ENCODE measurements at places on chromosomes 13 and 19.

- DNase-seq: no peak
- no peaks in the 10 kb centered on the region for H3K4me1 ChIP-seq
- no peak overlapping the region for H3K27ac ChIP-seq
- no peaks in the 10 kb centered on the region for H3K27me3 ChIP-seq
- peaks cover 4% of the 10 kb centered on the region for H3K36me3 ChIP-seq
- H3K4me3 ChIP-seq: no peak overlapping the region
Observed at GRCh38 chr19:8261347-8261746, 46.8 kb downstream of the CD320 start.

DNA sequence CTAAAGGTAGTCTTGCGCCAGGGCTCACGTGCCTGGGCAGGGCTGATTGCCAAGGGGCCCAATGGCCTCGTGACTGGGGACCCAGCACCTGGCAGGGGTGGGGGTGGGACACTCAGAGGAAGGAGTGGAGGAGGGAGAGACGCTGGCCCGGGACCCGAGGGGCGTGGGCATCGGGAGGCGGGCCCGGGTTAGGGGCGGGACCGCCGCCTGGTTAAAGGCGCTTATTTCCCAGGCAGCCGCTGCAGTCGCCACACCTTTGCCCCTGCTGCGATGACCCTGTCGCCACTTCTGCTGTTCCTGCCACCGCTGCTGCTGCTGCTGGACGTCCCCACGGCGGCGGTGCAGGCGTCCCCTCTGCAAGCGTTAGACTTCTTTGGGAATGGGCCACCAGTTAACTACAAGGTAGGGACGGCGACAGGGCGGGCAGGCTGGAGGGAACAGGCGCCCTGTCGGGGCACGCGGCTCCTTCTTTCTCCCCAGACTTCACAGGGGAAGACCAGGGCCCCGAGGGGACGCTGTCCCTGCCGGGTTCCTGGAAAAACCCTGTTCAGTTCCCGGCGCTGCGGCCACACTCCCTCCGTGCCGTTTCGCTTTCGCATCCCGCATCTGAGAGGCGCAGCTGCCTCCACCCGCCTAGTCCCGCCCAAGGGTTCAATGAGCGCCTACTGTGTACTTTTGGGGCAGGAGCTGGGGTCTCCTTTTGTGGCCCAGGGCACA lies at the start of gene IFI30:
IFI30 (plus strand) TSS at position 242 of the 717 bp plus-strand sequence; CDS start at position 271, 29 bp downstream.
- no peaks in the 10 kb centered on the region for H3K27me3 ChIP-seq
- DNase-seq: peak; percentile 79
- peak within 1 kb of the TSS; percentile 77 for H3K27ac ChIP-seq
- H3K4me1 ChIP-seq: no peaks in the 10 kb centered on the region
- H3K4me3 ChIP-seq: peak within 1 kb of the TSS; percentile 64

DNA sequence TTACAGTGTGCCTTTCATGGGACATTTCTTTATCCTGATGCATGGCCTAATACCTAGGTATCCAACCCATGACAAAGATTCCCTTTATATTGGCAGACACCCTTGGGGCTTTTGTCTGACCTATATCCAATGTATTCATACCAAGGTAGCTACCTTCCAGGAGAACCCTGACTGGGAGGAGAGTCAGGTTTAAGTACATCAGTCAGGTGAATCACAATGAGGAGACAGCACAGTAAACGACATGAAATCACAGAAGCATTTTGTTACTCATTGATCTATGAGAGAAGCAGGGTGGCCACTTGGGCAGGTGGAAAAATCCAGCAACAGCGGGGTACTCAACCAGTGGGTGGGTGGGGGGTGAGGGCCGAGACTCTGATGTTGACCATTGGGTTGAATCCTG lies 527.4 kb upstream of the ATXN8OS start:
- no peak overlapping the region for H3K27ac ChIP-seq
- H3K36me3 ChIP-seq: no peaks in the 10 kb centered on the region
- DNase-seq: no peak
- H3K27me3 ChIP-seq: no peaks in the 10 kb centered on the region
- H3K4me1 ChIP-seq: no peaks in the 10 kb centered on the region
- H3K4me3 ChIP-seq: no peak overlapping the region

GRCh38 chr19:2032296-2032941 lies 16.9 kb upstream of the BTBD2 start:
- H3K27ac ChIP-seq: peak overlapping the region; percentile 90
- H3K27me3 ChIP-seq: no peaks in the 10 kb centered on the region
- H3K36me3 ChIP-seq: peaks cover 2% of the 10 kb centered on the region
- DNase-seq: no peak

- no peaks in the 10 kb centered on the region for H3K36me3 ChIP-seq
- H3K4me1 ChIP-seq: no peaks in the 10 kb centered on the region
- no peak overlapping the region for H3K4me3 ChIP-seq
- no peaks in the 10 kb centered on the region for H3K27me3 ChIP-seq
- DNase-seq: no peak
Observed at GRCh38 chr13:105116966-105117365, 1418.5 kb downstream of the EFNB2 start.

DNA sequence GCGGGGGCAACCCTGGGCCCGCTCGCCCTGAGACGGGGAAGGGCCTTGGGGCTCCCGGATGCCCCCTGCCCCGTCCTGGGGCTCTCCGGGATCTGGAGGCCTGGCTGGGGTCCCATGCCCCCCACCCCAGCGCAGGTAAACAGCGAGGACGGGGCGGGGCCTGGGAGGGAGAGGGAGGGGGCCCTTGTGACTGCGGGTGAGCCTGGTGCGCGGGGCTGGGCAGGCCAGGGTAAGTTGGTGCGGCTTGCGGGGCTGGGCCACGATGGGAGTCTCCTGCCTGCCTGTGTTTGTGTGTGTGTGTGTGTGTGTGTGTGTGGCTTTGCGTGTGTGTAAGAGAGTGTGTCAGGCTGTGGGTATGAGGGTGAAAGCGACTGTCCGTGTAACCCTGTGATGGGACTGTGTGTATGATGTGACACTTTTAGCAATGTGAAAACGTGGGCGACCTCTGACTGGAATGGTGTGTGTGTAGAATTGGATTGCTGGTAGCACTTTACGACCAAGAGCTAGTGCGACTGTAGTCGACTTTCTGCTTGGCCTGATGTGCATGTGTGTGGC lies 426 bp downstream of the KLC3 start:
- H3K27me3 ChIP-seq: peaks cover 8% of the 10 kb centered on the region
- no peak overlapping the region for H3K27ac ChIP-seq
- no peak for DNase-seq
- no peaks in the 10 kb centered on the region for H3K4me1 ChIP-seq
- peak overlapping the region; percentile 27 for H3K4me3 ChIP-seq

DNA sequence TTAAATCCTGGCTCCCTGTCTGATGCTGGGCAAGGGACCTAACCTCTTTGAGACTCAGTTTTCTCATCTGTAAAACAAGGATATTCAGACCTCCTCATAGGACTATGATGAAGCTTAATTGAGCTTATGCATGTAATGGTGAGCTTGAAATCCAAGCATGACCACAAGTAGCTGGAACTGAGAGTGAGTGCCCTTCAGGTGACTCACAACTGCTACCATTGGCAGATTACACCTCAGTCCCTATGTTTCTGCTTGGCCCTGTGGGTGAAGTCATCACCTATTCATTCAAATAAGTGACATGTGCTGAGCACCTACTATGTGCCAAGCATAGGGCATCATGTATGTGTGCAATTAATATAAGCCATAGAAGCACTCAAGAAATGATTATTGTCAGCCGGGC lies 25.7 kb downstream of the NOVA2 start:
- no peaks in the 10 kb centered on the region for H3K4me1 ChIP-seq
- H3K4me3 ChIP-seq: no peak overlapping the region
- no peaks in the 10 kb centered on the region for H3K36me3 ChIP-seq
- no peaks in the 10 kb centered on the region for H3K27me3 ChIP-seq
- no peak overlapping the region for H3K27ac ChIP-seq
- no peak for DNase-seq
